CD4-positive, alpha-beta T cell treated with Interleukin-4 for 1 hour (primary cell): ENCODE measurements at places on chromosomes 2 and 18.

DNA sequence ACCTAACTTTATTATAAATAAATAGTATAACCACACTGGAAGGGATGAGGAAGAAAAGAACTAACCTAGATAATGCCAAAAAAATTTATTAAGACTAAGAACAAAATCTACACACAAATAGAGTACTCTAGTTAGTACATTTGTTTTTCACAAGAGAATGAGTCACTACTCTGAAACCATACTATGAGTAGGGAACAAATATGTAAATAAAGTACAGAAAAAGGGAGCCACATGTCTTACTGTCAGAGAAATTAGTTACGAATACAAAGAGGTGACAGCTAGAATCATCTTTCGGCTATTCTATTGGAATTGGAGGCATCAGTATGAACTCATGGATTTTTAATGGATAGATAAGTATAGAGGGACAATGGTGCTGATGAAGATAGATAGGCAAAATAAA, 150.5 kb downstream of the COPS8 start:
- DNase-seq: no peak

DNA sequence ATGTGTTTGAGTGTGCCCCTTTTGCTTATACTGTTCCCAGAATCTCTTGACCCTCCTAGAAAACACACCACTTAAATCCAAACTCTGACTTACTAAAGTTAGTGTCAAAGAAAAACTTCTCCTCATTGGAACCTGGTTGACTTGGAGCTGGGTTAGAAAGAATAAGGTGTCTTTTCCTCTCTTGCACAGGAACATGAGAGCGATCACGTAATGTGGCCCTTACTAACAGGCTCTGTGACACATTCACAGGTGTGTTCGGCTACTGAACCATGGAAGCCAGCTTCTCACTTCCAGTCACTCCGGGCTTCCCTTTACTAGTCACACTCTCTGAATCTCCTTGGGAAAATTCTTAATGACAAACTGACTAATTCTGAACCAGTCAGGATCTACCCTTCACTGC, 5.4 kb upstream of the POU3F3 start:
- no peak for DNase-seq

- peak; percentile 80 for DNase-seq
Measured at GRCh38 chr2:55616551-55617174, 759 bp downstream of the PPP4R3B start.

DNA sequence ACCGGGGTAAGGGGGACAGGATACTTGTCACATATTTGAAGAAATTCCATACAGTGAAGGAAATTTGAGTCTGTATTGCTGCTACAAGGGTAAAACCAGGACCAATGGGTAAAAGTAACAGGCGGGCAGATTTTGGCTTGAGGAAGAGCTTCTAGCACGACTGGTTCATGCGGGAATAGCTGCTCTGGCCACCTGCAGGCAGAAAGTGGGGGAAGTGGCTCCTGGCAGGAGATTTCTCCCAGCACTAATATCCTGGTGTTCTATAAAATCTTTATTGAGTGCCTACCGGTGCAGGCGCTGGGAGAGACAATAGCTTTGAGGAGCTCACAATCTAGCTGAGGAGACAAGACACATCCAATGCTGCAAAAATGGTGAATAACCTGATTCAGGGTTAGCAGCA, 198.5 kb downstream of the LOXHD1 start:
- no peak for DNase-seq

GRCh38 chr2:205218056-205218455, 464.2 kb upstream of the NRP2 start:
- no peak for DNase-seq

DNA sequence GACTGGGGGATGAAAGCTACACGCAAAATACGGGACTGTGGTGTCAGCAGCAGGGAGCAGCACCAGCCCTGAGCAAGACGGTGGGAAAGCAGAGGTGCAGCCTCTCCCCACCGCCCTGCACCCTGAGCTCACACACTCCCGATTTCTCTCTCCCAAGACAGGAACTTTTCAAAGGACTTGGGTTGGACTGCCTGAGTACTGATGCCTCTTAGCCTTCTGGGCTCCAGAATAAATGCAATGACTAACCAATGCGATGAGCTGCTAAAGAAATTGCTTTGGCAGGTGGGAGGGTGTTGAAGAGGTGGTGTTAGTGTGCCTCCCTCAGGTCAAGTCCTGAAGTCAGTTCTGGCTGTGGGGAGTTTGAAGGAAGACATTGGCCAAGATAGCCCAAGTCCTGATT, 9.6 kb downstream of the TRIM54 start:
- DNase-seq: no peak

- no peak for DNase-seq
Measured at GRCh38 chr2:138132108-138132507, 167.8 kb downstream of the HNMT start.

GRCh38 chr18:30376515-30376914, 666.0 kb downstream of the DSC3 start:
- no peak for DNase-seq

GRCh38 chr2:206379266-206379665, 64.1 kb upstream of the ADAM23 start:
- DNase-seq: no peak

GRCh38 chr2:33333433-33333832, 143.0 kb upstream of the RASGRP3 start:
- DNase-seq: no peak

GRCh38 chr18:7485616-7486015, 81.5 kb upstream of the PTPRM start:
- DNase-seq: no peak

DNA sequence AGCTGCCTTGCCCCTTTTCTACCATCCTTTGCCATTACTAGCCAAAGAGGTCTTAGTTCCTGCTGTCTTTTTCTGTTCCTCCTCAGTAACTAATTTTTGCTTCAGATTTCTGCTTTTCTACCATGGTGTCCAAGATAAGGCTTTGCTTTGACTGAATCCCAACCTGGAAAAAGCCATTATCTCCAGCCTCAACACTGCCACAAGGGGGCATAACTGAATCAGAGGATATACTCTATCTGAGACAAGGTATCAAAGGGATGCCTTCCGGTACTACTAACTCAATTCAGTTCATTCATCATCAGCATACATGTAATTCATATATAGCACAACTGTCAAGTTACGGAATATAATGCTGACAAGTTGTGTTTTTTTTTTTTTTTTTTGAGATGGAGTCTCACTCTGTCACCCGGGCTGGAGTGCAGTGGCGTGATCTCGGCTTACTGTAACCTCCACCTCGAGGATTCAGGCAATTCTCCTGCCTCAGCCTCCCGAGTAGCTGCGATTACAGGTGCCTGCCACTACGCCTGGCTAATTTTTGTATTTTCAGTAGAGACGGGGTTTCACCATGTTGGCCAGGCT, 11.4 kb downstream of the OSGEPL1 start:
- DNase-seq: peak; percentile 44

- DNase-seq: no peak
Measured at GRCh38 chr2:39304200-39304599, 60.4 kb upstream of the CDKL4 start.

GRCh38 chr2:159895258-159896065, 97.5 kb upstream of the CD302 start:
- no peak for DNase-seq

GRCh38 chr2:226398580-226398979, 401.0 kb downstream of the IRS1 start:
- no peak for DNase-seq

DNA sequence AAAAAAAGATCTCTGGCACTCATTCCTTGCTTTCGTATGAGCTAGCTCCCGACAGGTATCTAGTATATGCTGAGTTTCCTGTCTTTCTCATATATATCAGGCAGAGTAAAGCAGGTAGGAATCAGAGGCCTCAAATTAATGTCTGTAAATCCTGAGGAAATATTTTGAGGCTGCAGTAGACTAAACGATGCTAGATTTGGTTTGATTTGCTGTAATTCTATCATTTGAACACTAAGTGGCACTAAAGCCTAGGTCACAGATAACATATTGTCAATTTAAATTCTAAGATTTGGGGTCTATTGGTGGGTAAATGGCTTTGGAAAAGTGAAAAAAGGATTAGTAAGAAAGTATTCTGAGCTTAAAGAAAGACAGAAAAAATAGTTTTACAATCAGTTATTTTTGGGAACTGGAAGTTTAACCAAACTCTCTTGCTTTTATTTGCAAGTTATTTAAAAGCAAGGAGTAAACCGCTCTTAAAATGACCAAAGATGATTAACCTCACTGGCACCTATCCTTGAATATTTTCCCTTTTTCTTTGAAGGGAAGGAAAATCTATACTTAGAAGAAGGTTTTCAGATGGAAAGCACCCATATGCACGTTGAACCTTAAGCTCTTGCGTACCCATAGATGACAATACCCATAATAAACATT, 37.6 kb upstream of the SLC4A10 start:
- no peak for DNase-seq

DNA sequence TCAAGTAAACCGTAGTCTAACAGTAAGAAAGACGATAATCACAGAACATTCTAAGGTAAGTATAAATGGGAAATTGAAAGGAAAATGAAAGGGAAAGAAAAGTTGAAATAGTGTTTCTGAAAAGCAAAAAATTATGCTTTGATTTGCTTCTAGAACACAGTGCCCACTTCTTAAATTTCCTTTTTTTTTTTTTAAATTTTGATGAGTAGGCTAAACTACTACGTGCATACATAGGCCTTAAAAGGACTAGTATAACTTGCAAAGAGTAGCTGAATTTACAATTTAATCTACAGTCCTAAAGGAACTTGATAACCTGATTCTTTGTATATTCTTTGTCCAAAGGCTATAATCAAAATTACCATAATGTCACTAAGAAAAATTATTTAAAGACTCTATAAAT, 325.3 kb downstream of the PAX3 start:
- DNase-seq: no peak

DNA sequence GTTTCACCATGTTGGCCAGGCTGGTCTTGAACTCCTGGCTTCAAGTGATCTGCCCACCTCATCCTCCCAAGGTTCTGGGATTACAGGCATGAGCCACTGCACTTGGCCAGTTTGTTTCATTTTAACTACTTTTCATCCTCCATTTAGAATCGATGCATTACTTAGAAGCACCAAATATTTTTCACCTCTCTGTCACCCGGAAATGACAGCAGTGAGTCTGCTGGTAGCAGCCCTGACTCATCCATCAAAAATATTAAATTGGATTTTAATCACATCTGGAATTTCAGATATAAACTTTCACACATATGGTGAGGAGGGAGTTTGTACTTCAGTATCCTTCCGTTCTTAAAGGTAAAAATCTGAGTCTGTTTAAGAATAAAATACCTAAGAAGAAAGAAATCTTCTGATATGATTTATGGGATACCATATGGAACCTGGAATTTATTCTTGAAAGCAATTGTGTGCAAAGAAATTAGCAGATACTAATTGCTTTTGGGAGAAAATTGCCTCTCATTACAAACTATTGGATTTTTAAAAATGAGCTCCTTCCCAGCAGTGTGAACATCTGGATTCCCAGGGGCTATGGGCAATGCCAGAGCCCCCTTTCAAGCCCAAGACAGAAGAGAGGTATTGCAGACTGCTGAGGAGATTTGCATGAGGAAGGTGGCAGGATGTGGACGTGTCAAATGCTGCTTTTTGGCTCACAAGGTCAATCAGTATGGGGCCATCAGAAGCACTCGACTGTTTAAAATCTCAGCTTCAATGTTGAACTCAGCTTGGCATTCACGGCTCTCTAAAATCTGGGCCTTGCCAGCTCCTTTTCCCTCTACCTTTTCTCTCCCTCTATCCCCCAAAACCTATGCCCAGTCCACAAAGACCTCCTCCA, 279.5 kb upstream of the SIX2 start:
- DNase-seq: no peak

GRCh38 chr2:113038291-113038690, 14.4 kb downstream of the IL36B start:
- no peak for DNase-seq

DNA sequence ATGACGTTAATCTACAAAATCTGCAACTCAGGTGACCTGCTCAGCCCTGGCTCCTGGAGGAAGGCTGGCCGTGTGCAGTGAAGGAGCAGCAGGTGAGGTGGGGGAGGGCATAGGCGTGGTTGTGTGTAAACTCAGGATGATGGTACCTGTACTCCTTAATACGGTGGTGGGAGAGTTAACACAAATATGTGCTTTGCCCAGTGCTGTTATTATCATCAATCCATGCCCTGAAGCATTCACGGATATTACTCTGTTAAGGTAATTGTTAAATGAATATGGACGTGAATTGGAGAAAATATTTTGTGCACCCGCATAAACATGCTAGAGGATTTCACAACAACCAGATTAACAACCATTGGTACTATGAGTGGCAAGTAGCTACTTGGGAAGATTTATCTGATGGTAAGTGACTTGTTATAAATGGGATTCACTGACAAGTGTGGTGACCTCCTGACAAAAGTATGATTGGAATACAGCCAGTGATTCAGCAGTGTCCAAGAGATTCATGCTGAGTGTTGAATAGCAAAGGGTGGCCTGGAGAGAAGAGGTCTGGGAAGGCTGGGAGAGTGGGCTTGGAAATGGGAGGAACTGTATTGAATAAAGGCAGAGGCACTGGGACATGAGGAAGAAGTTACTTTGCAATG, 194.1 kb downstream of the TPGS2 start:
- no peak for DNase-seq

- DNase-seq: no peak
Measured at GRCh38 chr2:120591572-120591971, 144.1 kb upstream of the GLI2 start.

GRCh38 chr18:9001209-9001608, 101.3 kb upstream of the NDUFV2 start:
- no peak for DNase-seq

- peak; percentile 46 for DNase-seq
Measured at GRCh38 chr2:47272031-47272864, 117.1 kb upstream of the STPG4 start.

DNA sequence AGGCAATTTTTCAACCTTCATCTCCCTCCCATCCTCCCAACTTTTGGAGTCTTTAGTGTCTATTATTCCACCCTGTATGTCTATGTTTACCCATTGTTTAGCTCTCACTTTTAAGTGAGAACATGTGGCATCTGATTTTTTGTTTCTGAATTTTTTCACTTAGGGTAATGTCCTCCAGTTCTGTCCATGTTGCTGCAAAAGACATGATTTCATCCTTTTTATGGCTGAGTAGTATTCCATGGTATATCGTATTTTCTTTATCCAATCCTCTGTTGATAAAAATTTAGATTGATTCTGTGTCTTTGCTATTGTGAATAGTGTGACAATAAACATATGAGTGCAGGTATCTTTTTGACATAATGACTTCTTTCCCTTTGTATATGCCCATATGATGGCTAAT, 48.2 kb downstream of the G6PC2 start:
- DNase-seq: no peak

DNA sequence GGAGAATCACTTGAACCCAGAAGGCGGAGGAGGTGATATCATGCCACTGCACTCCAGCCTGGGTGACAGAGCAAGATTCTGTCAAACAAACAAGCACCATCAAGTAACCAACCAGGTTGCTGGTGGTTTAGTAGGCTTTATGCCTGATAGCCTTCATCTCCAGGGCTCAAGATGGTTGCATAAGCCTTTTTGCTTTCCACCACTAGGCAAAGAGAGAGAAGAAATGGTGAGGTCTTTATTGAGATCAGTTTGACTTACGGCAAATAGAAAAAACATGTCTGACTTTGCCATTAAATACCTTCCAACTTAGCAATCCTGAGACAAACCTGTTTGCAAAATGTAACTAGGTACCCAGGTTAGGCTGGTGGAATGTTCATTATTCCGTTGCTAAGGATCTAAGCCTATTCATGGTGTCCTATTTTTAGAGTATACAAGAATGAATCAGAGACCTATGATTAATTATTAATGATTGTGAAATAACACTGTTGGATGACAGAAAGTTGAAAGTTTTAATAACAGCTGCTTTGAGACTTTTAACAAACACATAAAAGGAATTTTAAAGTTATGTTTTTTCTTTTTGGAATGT, 53.5 kb upstream of the SLC38A11 start:
- DNase-seq: no peak
